ENCODE measurements at places on chromosomes 16 and 17. TPM values are rescaled to one million over a fixed set of nuclear protein-coding genes. Genes with fewer than 3 reads are reported as not detected.

GRCh38 chr17:81132197-81132540 lies 33.1 kb upstream of the PVALEF start:
- H3K27me3 ChIP-seq = no peaks in the 10 kb centered on the region
- no peak for DNase-seq
- no peak overlapping the region for H3K27ac ChIP-seq
- no peaks in the 10 kb centered on the region for H3K4me1 ChIP-seq
- no peak overlapping the region for H3K4me3 ChIP-seq

GRCh38 chr17:34565713-34566112 lies 13.7 kb upstream of the TMEM132E start:
- H3K27me3 ChIP-seq = no peaks in the 10 kb centered on the region
- no peaks in the 10 kb centered on the region for H3K36me3 ChIP-seq
- H3K4me3 ChIP-seq = no peak overlapping the region
- no peak for DNase-seq

KIF2B gene
- not detected for total RNA-seq

- no peaks in the 10 kb centered on the region for H3K4me1 ChIP-seq
- no peaks in the 10 kb centered on the region for H3K36me3 ChIP-seq
- no peak overlapping the region for H3K27ac ChIP-seq
- no peak for DNase-seq
- no peak overlapping the region for H3K4me3 ChIP-seq
Measured at GRCh38 chr17:17027442-17028058, 14.7 kb upstream of the MPRIP start.

DNA sequence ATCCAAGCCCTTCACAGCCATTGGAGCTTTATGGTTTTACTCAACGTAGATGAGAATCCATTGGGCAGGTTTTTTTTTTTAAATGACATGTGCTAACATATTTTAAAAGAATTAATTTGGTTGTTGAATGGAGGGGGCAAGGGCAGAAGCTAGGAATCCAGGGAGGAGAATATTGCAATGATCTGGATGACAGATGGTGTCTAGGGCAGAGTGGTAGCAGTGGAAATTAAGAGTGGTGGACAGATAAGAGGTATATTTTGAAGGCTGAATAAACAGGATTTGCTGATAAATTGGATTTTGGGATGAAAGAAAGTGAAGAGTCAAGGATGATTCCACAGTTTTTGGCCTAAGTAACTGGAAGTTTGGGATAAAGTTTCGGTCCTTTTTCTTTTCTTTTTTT lies 54.8 kb upstream of the DHX40 start:
- H3K27me3 ChIP-seq = no peaks in the 10 kb centered on the region
- H3K27ac ChIP-seq = no peak overlapping the region
- no peak for DNase-seq
- no peaks in the 10 kb centered on the region for H3K4me1 ChIP-seq

DNA sequence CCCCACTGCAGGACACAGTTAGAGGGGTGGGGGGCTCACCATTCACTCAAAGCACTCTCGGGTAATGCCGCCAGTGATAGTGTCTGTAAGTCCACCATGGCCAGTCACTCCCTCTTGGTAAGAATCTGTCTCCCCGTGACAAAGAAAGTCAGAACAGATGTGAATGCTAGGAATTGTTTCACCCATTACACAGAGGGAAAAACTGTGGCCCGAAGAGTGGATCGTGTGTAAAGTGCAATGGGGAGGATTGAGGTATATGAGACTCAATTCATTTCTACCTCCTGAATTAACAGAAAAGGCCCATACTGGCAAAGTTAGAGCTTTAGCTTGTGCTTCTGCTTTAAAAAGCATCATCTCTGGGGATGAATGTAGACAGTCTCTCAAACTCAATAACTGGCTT lies 17.5 kb upstream of the SLC6A2 start:
- no peaks in the 10 kb centered on the region for H3K4me1 ChIP-seq
- H3K36me3 ChIP-seq = no peaks in the 10 kb centered on the region
- no peak overlapping the region for H3K4me3 ChIP-seq
- no peaks in the 10 kb centered on the region for H3K27me3 ChIP-seq

GRCh38 chr17:8849311-8850041 lies 18.0 kb downstream of the PIK3R6 start:
- H3K4me3 ChIP-seq = no peak overlapping the region
- peak; percentile 1 for DNase-seq
- no peaks in the 10 kb centered on the region for H3K27me3 ChIP-seq
- H3K4me1 ChIP-seq = no peaks in the 10 kb centered on the region

DNA sequence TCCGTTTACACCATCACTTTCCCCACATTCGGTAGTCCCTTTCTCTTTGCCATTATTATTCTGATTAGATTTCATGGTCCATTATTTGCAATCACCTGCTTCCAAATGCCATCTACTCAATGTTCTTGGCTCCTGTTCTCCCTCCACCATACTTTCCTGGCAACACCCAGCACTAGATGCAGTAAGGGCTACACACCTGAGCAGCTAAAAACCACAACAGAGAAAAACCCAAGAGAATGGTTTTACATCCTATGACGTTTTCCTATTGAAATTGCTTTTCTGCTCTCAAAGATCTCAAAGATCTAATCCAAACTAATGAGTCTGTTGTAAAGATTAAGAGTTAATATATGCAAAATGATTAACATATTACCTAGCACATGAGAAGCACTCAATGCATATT lies 441.3 kb downstream of the SHISA9 start:
- H3K27ac ChIP-seq = no peak overlapping the region
- H3K36me3 ChIP-seq = no peaks in the 10 kb centered on the region
- H3K4me1 ChIP-seq = no peaks in the 10 kb centered on the region
- DNase-seq = no peak

- no peaks in the 10 kb centered on the region for H3K27me3 ChIP-seq
- H3K27ac ChIP-seq = no peak overlapping the region
- no peak for DNase-seq
- H3K4me1 ChIP-seq = no peaks in the 10 kb centered on the region
Measured at GRCh38 chr17:72597354-72598087, 476.7 kb downstream of the SOX9 start.

DNA sequence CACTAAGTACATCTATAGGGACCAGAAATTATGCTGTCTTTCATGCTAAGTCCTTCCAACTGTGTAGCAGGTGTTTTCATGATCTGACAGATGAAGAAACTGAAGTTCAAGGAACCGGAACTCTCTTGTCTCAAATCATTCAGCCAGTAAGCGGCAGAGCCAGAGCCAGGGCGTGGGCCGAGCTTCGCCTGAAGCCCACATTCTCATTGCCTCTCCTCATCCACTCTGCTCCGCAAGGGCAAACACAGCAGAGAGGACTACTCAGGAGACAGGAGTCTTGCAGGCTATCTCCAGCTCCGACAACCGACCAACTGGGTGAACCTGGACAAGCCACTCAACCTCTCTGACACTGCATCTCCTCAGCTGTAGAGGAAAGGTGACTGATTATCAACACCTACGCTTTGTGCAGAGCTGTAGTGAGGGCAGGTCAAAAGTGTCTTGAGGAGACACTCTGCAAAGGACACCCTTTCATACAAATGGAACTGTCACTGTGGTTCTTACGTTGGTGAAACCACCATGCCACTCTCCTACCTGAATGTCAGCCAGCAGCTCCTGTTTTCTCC lies 72.9 kb downstream of the CYTH1 start:
- H3K4me1 ChIP-seq = peaks cover 42% of the 10 kb centered on the region
- peak overlapping the region; percentile 56 for H3K27ac ChIP-seq
- H3K27me3 ChIP-seq = no peaks in the 10 kb centered on the region
- no peak for DNase-seq

DNA sequence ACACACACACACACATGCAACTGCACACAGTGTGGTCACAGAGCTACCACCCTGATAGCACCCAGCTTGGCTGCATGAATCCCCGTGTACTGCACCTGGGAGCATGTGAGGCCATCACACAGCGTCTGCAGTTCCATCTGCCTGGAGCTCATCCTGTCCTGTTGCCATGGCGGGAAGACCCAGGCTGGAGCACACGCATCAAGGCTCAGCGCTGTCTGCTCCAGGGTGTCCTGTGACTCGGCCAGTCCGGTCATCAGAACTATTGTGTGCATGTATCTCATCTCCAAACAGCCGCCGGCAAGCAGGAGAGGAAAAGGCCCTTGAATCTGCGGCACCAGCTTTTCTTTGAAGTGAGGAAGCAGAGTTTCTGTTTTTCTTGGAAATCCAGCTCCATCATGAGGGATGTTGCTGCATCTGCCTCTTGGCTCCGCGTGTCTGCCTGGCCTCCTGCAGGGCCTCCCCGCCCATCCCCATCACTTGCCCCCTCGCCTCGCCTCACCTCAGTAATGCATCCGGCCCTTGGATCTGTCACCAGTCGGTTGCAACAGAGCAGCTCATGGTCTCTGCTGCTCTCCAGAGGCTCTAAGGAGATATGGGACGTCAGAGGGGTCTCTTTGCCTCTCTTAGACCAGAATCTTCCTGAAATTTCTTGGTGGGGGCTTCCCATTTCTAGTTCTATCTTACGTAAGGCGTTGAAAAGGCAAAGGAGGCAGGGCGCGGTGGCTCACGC lies 23.7 kb downstream of the CACNG4 start:
- no peak overlapping the region for H3K4me3 ChIP-seq
- DNase-seq = no peak
- no peak overlapping the region for H3K27ac ChIP-seq
- no peaks in the 10 kb centered on the region for H3K27me3 ChIP-seq
- no peaks in the 10 kb centered on the region for H3K36me3 ChIP-seq

ZNF785 gene
- total RNA-seq = 33.4 TPM

- H3K4me3 ChIP-seq = no peak overlapping the region
- H3K27ac ChIP-seq = no peak overlapping the region
- no peaks in the 10 kb centered on the region for H3K4me1 ChIP-seq
- DNase-seq = no peak
- H3K27me3 ChIP-seq = no peaks in the 10 kb centered on the region
- no peaks in the 10 kb centered on the region for H3K36me3 ChIP-seq
Measured at GRCh38 chr16:85274924-85275323, 162.7 kb upstream of the CIBAR2 start.

CNTNAP1 gene
- total RNA-seq = 1.0 TPM

DNA sequence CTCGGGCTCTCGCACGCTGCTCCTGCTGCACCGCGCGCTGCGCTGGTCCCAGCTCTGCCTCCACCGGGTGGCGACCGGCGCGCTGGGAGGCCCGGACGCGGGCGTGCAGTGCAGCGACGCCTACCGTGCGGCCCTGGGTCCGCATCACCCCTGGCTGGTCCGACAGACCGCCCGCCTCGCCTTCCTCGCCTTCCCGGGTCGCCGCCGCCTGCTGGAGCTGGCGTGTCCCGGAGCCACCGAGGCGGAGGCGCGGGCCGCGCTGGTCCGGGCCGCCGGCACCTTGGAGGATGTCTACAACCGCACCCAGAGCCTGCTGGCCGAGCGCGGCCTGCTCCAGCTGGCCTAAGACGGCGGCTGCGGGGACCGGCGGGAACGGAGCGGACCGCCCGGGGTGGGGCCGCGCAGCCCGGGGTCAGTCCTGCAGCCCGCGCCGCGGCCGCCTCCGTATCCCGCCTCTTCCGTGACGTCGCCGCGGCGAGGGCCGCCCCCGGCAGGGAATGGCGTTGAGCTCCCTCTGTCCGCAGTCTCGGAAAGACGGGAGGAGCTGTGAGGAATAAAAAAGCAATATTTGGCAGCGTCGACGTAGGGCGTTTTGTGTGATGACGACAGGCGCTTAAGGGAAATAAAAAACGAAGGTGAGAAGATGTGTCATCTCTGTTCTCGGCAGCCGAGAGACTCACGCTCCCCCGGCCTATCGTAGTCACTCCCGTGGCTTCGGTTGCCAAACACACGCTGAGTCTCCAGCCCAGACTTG lies 1.4 kb downstream of the GLTPD2 start:
- peak overlapping the region; percentile 75 for H3K4me3 ChIP-seq
- H3K36me3 ChIP-seq = no peaks in the 10 kb centered on the region
- peak; percentile 74 for DNase-seq
- peak overlapping the region; percentile 73 for H3K27ac ChIP-seq
- H3K4me1 ChIP-seq = peaks cover 15% of the 10 kb centered on the region

G6PC1 gene
- total RNA-seq = not detected

- no peak overlapping the region for H3K27ac ChIP-seq
- H3K36me3 ChIP-seq = no peaks in the 10 kb centered on the region
- DNase-seq = no peak
- no peaks in the 10 kb centered on the region for H3K27me3 ChIP-seq
- H3K4me3 ChIP-seq = no peak overlapping the region
- peaks cover 7% of the 10 kb centered on the region for H3K4me1 ChIP-seq
Measured at GRCh38 chr16:11133344-11133943, 122.6 kb downstream of the SOCS1 start.

OR1E2 gene
- not detected for total RNA-seq

- no peaks in the 10 kb centered on the region for H3K36me3 ChIP-seq
- H3K4me1 ChIP-seq = no peaks in the 10 kb centered on the region
- no peak overlapping the region for H3K4me3 ChIP-seq
- no peak overlapping the region for H3K27ac ChIP-seq
Measured at GRCh38 chr17:12773153-12773552, 16.1 kb upstream of the ARHGAP44 start.

TMC7 gene
- total RNA-seq = not detected

USP43 gene
- 0.27 TPM for total RNA-seq

KIF19 gene
- total RNA-seq = 0.34 TPM

DNA sequence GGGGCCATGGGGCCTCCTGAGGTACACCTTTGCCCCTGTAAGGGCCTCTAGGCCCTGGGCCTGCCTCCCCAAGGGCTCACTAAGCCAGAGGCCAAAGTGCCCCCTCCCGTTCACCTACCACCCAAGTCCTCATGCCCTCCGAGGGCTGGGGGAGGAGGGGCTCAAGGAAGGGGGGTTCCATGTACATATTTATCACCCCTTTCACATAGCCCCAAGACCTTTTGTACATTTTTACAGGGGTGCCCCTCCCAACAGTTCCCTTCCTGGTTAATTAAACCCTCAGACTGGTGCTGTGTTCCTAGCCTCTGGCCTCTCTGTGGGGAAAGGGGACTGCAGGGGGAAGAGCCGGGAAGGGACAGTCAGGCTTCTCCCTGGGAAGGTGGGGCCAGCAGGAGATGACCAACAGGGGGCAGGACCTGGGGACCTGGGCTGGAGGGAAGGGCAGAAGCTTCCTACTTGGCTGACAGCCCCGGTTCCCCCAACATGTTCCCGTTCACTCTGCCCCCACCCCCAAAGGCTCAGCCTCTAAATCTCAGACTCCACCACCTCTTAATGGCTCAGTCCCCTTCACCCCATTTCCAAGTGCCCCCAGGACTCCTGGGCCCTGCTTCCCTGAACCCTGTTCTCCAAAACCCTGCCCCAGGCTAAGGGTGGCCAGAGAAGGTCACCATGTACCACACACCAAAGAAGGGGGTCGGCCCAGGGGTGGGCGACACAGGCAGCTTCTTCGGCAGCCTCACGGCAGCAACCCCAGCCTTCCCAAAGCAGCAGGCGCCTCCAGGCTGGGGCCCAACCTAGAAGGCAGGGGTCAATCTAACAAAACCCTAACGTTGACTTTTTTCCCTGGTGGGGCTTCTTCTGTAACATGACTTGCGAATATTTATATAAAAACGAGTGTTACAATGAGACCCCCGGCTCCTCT lies 11.9 kb downstream of the FBRS start:
- DNase-seq = no peak
- no peak overlapping the region for H3K27ac ChIP-seq
- no peaks in the 10 kb centered on the region for H3K4me1 ChIP-seq
- H3K4me3 ChIP-seq = no peak overlapping the region
- H3K27me3 ChIP-seq = no peaks in the 10 kb centered on the region
- peaks cover 55% of the 10 kb centered on the region for H3K36me3 ChIP-seq

- H3K36me3 ChIP-seq = no peaks in the 10 kb centered on the region
- no peaks in the 10 kb centered on the region for H3K4me1 ChIP-seq
- no peaks in the 10 kb centered on the region for H3K27me3 ChIP-seq
- no peak overlapping the region for H3K4me3 ChIP-seq
Measured at GRCh38 chr16:23051587-23051986, 97.7 kb downstream of the USP31 start.

Measured in naive thymus-derived CD4-positive, alpha-beta T cell (primary cell).